ENCODE measurements at places on chromosomes 12 and 14. TPM values are rescaled to one million over a fixed set of nuclear protein-coding genes. Genes with fewer than 3 reads are reported as not detected.
A peak's percentile ranks its signal among the peaks of the same experiment; 100 is the strongest.

The DHRS4L2 gene
- total RNA-seq = 17.7 TPM

GRCh38 chr14:63897721-63898163, 44.9 kb downstream of the SYNE2 start:
- DNase-seq = no peak

- no peak for DNase-seq
Observed at GRCh38 chr12:99611117-99611516, 36.4 kb upstream of the GARIN6 start.

DNA sequence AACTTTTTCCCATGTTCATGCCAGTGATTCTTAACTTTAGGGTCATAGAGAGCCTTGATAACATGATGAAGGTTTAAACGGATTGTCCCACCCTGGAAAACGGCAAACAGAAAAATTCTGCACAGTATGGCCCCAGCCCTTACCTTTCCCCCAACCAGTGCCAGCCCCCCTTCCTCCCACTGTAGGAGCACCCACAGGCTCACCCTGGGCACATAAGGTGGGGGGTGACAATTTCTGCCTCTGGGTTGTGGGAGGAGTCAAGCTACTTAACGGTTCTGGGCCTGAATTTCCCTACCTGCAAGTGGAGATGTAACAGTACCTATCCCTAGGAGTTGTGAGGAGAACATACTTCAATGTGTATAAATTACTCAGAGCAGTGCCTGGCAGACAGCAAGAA, 18.0 kb downstream of the XRCC3 start:
- no peak for DNase-seq

GRCh38 chr14:36362648-36363047, 42.2 kb upstream of the MBIP start:
- DNase-seq = no peak

The CD163L1 gene
- 1.2 TPM for total RNA-seq

GRCh38 chr14:100304825-100305323, 1.4 kb downstream of the SLC25A29 start:
- DNase-seq = no peak

The ERP27 gene
- 11.8 TPM for total RNA-seq

- peak; percentile 34 for DNase-seq
Observed at GRCh38 chr12:27703720-27704452, 6.7 kb upstream of the MRPS35 start.

- no peak for DNase-seq
Observed at GRCh38 chr12:80056232-80056631, 43.1 kb upstream of the OTOGL start.

The AKAP3 gene
- total RNA-seq = 4.1 TPM

GRCh38 chr12:107632246-107632645, 53.4 kb upstream of the PWP1 start:
- no peak for DNase-seq

DNA sequence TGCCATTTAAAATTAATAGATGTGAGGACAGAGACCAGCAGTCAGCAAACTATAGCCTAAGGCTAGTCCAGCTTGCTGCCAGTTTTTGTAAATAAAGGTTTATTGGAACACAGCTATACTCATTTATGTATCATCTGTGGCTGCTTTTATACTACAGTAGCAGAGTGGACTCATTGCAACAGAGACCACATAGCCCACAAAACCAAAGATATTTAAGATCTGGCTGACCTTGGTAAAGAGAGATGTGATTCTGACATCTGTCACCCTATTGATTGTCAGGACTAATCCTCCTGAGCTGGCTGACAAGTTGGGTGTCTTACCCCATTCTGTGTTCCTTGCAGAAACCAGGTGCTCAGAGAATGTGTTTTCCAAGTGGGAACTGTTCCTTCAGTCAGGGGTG, 99.9 kb downstream of the BEGAIN start:
- no peak for DNase-seq

The CCDC177 gene
- total RNA-seq = not detected
